Heart left ventricle (tissue), 16 donors: ENCODE measurements at places on chromosomes 7 and 10. TPM values are rescaled to one million over a fixed set of nuclear protein-coding genes. Genes with fewer than 3 reads are reported as not detected.

- DNase-seq: no peak
- no peak overlapping the region for H3K27ac ChIP-seq
- no peaks in the 10 kb centered on the region for H3K36me3 ChIP-seq
- no peaks in the 10 kb centered on the region for H3K27me3 ChIP-seq
- H3K4me1 ChIP-seq: no peaks in the 10 kb centered on the region
Measured at GRCh38 chr10:92729886-92730285, 40.1 kb downstream of the HHEX start.

DNA sequence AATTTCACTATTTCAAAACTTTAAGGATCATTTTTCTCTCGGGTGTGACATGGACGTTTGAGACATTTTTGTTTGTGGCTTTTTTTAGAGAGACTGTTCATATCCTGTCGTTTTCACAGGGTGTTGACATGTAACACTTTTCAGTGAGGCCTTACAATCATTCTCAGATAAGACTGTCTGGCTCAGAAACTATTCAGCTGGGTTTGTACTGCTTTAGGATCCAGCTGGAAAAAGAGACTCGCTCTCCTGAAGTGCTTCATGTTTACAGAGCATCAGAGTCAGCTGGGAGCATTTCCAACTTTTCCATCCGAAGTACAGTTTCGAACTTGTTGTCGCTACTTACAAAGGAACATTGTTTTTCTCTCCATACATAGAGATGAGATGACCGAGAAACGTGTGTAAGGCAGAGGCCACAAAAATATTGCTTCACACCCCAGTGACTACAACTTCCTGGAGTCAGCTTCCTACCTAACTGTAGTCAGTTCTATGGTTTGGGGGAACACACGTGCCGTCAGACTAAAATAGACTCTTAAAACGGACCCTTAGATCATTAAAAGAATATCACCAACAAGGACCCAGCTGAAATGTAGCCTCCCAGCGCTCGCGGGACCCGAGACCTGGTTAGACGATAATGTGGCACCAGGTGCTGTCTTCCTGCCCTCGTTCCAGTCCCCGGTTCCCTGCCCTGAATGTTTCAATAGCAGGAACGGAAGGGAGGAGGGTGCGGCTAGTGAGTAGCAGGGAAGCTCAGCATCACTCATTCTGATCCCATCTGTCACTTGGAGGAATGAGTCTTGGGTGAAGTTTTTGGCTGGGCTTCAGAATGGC lies 78.0 kb downstream of the MKI67 start:
- DNase-seq: peak; percentile 65
- H3K36me3 ChIP-seq: peaks cover 16% of the 10 kb centered on the region
- peaks cover 41% of the 10 kb centered on the region for H3K4me1 ChIP-seq
- no peaks in the 10 kb centered on the region for H3K27me3 ChIP-seq
- H3K4me3 ChIP-seq: peak overlapping the region; percentile 47

GRCh38 chr10:70034232-70034631 lies 18.4 kb upstream of the MACROH2A2 start:
- H3K27ac ChIP-seq: no peak overlapping the region
- H3K36me3 ChIP-seq: no peaks in the 10 kb centered on the region
- H3K4me3 ChIP-seq: no peak overlapping the region
- no peaks in the 10 kb centered on the region for H3K4me1 ChIP-seq
- no peak for DNase-seq

GRCh38 chr7:22842383-22842941 lies 19.8 kb upstream of the TOMM7 start:
- no peaks in the 10 kb centered on the region for H3K36me3 ChIP-seq
- no peaks in the 10 kb centered on the region for H3K4me1 ChIP-seq
- no peak for DNase-seq
- H3K27me3 ChIP-seq: no peaks in the 10 kb centered on the region
- no peak overlapping the region for H3K4me3 ChIP-seq

- no peaks in the 10 kb centered on the region for H3K4me1 ChIP-seq
- no peak for DNase-seq
- no peaks in the 10 kb centered on the region for H3K36me3 ChIP-seq
- H3K27ac ChIP-seq: no peak overlapping the region
- H3K4me3 ChIP-seq: no peak overlapping the region
- H3K27me3 ChIP-seq: no peaks in the 10 kb centered on the region
Measured at GRCh38 chr7:40356871-40357709, 222.3 kb downstream of the SUGCT start.

DNA sequence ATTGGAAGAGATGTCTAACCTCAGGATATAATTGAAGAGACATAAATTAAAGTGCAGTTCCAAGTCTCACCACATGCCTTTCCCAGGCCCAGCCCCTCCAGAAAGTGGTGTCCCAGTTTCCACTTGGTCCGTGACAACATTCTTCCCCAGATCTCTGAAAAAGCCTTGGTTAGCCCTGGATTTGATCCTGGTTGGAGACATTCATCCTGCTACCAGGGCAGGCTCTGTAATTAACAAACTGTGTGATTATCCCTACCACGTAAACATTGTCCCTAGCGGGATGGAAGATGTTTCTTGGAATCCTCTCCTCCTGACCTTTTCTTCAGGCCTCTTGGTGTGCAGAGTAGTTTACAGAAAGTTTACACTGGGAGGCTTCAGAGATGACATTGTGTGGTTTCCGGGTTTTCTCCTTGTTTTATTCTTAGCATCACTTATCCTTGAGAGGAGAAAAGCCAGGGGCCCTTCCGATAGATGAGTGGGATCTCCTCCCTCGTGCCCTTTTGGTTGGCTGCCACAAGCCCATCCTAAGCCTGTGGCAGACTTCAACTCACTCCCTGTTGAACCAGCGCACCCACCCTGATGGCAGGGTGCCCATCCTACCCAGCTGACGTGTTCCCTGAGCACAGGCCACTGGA lies 83.8 kb downstream of the COL13A1 start:
- H3K4me3 ChIP-seq: no peak overlapping the region
- H3K36me3 ChIP-seq: no peaks in the 10 kb centered on the region
- H3K27ac ChIP-seq: no peak overlapping the region

- H3K4me1 ChIP-seq: no peaks in the 10 kb centered on the region
- H3K27ac ChIP-seq: peak overlapping the region; percentile 88
- no peak for DNase-seq
- no peaks in the 10 kb centered on the region for H3K36me3 ChIP-seq
- no peak overlapping the region for H3K4me3 ChIP-seq
Measured at GRCh38 chr7:106717254-106717954, 56.4 kb upstream of the CCDC71L start.

GRCh38 chr10:2128991-2129390 lies 391.7 kb upstream of the ADARB2 start:
- no peak for DNase-seq
- H3K4me3 ChIP-seq: no peak overlapping the region
- H3K4me1 ChIP-seq: no peaks in the 10 kb centered on the region
- H3K36me3 ChIP-seq: no peaks in the 10 kb centered on the region
- H3K27me3 ChIP-seq: no peaks in the 10 kb centered on the region

- H3K4me1 ChIP-seq: no peaks in the 10 kb centered on the region
- H3K27ac ChIP-seq: no peak overlapping the region
- DNase-seq: no peak
- H3K36me3 ChIP-seq: no peaks in the 10 kb centered on the region
Measured at GRCh38 chr10:79025199-79025832, 43.5 kb upstream of the ZMIZ1 start.

DNA sequence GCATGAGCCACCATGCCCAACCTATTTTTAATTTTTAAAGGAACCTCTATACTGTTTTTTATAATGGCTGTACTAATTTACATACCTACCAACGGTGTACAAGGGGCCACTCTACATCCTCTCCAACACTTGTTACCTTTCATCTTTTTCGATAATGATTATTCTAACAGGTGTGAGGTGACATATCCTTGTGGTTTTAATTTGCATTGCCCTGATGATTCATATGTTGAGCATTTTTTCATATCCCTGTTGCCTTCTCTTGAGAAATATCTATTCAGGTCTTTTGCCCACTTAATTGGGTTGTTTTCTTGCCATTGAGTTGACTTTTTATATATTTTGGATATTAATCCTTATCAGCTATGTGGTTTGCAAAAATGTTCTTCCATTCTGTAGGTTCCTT lies 167.0 kb downstream of the CTTNBP2 start:
- H3K4me1 ChIP-seq: no peaks in the 10 kb centered on the region
- no peak overlapping the region for H3K27ac ChIP-seq
- H3K4me3 ChIP-seq: no peak overlapping the region
- H3K36me3 ChIP-seq: no peaks in the 10 kb centered on the region
- H3K27me3 ChIP-seq: no peaks in the 10 kb centered on the region

DNA sequence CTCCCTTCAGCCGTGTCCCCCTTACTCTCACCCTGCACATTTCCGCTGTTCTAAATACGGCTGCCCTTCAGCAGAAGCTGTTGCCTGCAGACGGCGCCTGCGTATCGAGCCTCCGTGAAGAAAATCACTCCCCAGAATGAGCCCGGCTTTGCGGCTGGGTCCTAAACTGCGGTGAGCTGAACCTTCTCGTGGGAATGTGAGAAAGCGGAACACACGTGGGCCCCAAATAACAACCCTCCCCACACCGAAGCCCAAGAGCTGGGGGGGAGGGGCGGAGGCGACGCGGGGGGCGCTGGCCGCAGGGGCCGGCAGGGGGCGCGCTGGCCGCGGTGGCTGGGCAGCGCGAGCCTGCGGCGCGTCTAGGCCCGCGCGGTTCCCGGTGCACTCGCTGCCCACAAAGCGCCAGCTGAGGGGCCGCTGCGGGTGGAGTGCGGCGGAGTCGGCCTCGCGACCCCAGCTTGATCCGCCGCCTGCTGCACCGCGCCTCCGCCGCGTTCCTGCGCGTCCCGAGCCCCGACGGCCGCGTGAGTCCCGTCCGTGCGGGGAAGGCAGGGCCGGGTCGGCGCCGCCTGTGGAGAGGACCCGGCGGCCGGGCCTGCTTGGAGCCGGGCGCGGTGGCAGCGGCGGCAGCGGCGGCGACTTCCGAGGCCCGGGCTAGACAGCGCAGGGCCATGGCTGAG lies at the start of gene ZNF398:
ZNF398 (plus strand) TSS at position 382 of the 680 bp plus-strand sequence; CDS start at position 672, 290 bp downstream.
- H3K27me3 ChIP-seq: no peaks in the 10 kb centered on the region
- no peaks in the 10 kb centered on the region for H3K36me3 ChIP-seq
- H3K27ac ChIP-seq: peak within 1 kb of the TSS; percentile 89
- no peaks in the 10 kb centered on the region for H3K4me1 ChIP-seq
- peak within 1 kb of the TSS; percentile 89 for H3K4me3 ChIP-seq
- DNase-seq: peak; percentile 81

The HSPA12A gene
- total RNA-seq: 13.0 TPM

The SEMA4G gene
- 1.00 TPM for total RNA-seq

The PRF1 gene
- 1.4 TPM for total RNA-seq

The PLXNA4 gene
- total RNA-seq: 10.5 TPM

The PNLIP gene
- not detected for total RNA-seq

The CPN1 gene
- total RNA-seq: not detected
